ENCODE measurements at places on chromosomes 5 and 9. TPM values are rescaled to one million over a fixed set of nuclear protein-coding genes. Genes with fewer than 3 reads are reported as not detected.

SLC6A3 gene
- not detected for total RNA-seq

- DNase-seq: no peak
- H3K27me3 ChIP-seq: no peaks in the 10 kb centered on the region
- H3K27ac ChIP-seq: no peak overlapping the region
- no peaks in the 10 kb centered on the region for H3K4me1 ChIP-seq
- no peaks in the 10 kb centered on the region for H3K36me3 ChIP-seq
Observed at GRCh38 chr9:72471096-72471495, 50.3 kb upstream of the TMC1 start.

CBY3 gene
- 0.18 TPM for total RNA-seq

PCDHA5 gene
- 1.8 TPM for total RNA-seq

- no peak overlapping the region for H3K27ac ChIP-seq
- H3K27me3 ChIP-seq: no peaks in the 10 kb centered on the region
- no peaks in the 10 kb centered on the region for H3K4me1 ChIP-seq
- no peak overlapping the region for H3K4me3 ChIP-seq
- no peaks in the 10 kb centered on the region for H3K36me3 ChIP-seq
- DNase-seq: no peak
Observed at GRCh38 chr5:53469946-53470687, 10.3 kb upstream of the FST start.

DNA sequence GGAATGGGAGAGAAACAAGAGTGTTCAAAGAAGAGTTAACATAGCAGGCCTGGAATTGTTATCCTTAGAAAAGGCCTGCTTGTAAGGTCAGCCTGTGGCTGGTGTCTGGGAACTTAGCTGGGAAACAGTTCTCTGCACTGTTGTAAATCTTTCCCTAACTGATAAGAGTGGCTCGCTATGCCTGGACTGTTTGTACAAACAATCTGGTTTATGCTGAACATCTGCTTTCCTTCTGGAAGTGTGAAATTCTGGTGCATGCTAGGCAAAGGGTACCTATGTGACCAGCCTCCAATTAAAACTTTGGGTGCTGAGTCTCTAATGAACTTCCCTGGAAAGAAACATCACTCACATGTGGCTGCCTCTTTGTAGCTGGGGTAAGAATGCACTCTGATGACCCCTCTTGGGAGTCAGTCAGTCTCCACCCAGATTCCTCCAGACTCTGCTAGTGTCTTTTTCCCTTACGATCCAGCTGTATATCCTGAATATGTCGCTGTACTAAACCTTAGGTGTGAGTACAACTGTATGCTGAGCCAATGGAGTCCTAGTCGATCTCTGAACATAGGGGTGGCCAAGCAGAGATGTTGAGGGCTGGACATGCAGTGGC, 16.5 kb downstream of the SPARC start:
- no peaks in the 10 kb centered on the region for H3K27me3 ChIP-seq
- no peak overlapping the region for H3K4me3 ChIP-seq
- peak overlapping the region; percentile 88 for H3K27ac ChIP-seq

DNA sequence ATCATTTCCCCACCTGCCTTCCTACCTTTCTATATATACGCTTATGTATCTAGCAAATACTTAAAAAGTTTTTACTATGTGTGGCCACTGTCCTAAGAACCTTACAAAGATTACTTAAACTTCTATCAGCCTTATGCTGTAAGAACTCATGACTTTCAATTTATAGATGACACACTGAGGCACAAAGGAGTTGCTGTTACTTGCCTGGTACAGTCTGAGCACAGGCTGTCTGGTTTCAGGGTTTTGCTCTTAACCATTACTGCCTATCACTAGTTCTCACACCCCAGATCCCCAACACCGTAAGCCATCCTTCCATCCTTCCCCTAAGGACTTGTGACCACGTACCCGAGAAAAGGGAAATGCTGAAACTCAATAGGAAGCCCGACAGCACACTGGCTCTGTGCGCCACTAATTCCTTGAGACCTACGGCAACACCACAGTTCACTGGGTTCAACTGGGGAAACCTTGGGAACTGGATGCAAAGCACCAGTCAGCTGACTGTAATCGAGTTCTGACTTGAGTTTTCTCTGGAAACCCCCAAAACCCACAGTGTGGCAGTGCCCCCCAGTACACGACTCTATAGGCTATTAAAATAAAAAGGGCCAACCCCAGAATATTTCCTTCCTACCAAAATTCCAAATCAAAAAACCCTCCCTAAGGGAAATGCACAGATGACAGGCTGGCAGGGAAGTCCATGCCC, 56.0 kb downstream of the AUH start:
- H3K4me3 ChIP-seq: no peak overlapping the region
- no peak for DNase-seq
- no peaks in the 10 kb centered on the region for H3K36me3 ChIP-seq
- no peak overlapping the region for H3K27ac ChIP-seq
- peaks cover 8% of the 10 kb centered on the region for H3K4me1 ChIP-seq
- H3K27me3 ChIP-seq: no peaks in the 10 kb centered on the region

DNA sequence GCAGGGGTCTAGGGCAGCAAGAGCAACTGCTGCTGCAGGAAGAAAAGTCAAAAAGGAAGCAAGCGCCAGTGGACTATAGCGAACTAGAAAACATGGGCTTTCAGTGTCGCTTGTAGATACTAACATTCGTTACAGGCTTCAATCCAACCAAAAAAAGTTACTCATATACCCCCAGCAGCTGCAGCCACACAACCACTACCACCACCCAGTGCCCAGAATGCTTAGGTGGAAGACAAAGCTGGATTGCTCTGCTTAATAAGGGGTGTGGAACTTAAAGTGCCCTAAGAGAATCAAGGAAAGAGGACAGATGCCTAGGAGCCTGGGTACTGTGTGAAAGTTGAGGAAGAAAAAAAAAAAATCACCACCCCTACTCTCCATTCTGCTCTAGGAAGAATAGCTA, 203.6 kb downstream of the ELAVL2 start:
- H3K4me3 ChIP-seq: no peak overlapping the region
- no peak for DNase-seq

DNA sequence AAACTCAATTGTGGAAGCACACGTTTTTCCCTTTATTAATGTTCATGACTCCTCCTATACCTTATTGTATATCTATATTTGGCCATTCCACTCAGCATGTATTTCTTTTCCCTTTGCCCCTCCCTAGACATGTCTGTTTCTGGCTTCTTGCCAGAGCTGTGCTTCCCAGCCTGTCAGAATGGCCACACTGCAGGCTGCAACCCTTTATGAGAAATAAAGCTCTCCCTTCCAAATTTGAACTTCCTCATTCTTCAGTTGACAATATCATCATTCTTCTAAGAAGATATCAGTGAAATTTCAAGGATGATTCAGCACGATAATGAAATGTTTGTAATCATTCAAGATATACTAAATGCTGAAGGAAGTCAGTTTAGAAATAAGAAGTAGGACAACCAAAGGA, 107.6 kb upstream of the PRSS3 start:
- no peak overlapping the region for H3K4me3 ChIP-seq
- no peak overlapping the region for H3K27ac ChIP-seq
- peak; percentile 35 for DNase-seq
- no peaks in the 10 kb centered on the region for H3K27me3 ChIP-seq

DNA sequence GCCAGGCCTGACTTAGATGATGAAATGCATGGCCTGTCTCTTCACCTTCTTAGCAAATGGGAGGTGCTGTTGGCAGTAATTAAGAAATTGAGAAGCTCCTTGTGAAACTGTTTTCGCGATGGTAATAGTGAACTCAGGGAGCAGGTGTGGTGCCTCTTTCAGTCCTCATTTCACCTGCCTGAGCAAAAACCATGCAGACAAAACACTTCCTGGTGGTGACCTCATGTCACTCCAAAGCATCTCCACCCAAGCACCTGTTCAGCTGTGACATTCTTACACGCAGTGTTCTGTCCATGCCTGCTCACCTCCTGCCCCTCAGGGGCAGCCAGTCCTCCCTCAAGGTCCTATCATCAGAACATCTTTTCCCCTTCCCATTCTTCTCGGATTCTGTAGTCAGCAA, 146.5 kb downstream of the CD180 start:
- H3K27ac ChIP-seq: no peak overlapping the region
- no peaks in the 10 kb centered on the region for H3K36me3 ChIP-seq
- no peak overlapping the region for H3K4me3 ChIP-seq
- H3K4me1 ChIP-seq: peaks cover 34% of the 10 kb centered on the region

- DNase-seq: peak; percentile 12
- peaks cover 7% of the 10 kb centered on the region for H3K4me1 ChIP-seq
- H3K36me3 ChIP-seq: no peaks in the 10 kb centered on the region
- H3K27ac ChIP-seq: no peak overlapping the region
- no peaks in the 10 kb centered on the region for H3K27me3 ChIP-seq
- H3K4me3 ChIP-seq: no peak overlapping the region
Observed at GRCh38 chr5:67730917-67731474, 484.6 kb upstream of the PIK3R1 start.

AGXT2 gene
- not detected for total RNA-seq

- H3K4me3 ChIP-seq: no peak overlapping the region
- no peaks in the 10 kb centered on the region for H3K27me3 ChIP-seq
- no peak overlapping the region for H3K27ac ChIP-seq
- H3K4me1 ChIP-seq: no peaks in the 10 kb centered on the region
- DNase-seq: no peak
- H3K36me3 ChIP-seq: no peaks in the 10 kb centered on the region
Observed at GRCh38 chr9:23926368-23926767, 100.3 kb upstream of the ELAVL2 start.

GRCh38 chr5:164832516-164832915, 1327.1 kb downstream of the MAT2B start:
- H3K27me3 ChIP-seq: no peaks in the 10 kb centered on the region
- no peak overlapping the region for H3K4me3 ChIP-seq
- H3K4me1 ChIP-seq: peaks cover 4% of the 10 kb centered on the region
- no peaks in the 10 kb centered on the region for H3K36me3 ChIP-seq
- DNase-seq: no peak
- H3K27ac ChIP-seq: no peak overlapping the region

VLDLR gene
- 34.1 TPM for total RNA-seq

DNA sequence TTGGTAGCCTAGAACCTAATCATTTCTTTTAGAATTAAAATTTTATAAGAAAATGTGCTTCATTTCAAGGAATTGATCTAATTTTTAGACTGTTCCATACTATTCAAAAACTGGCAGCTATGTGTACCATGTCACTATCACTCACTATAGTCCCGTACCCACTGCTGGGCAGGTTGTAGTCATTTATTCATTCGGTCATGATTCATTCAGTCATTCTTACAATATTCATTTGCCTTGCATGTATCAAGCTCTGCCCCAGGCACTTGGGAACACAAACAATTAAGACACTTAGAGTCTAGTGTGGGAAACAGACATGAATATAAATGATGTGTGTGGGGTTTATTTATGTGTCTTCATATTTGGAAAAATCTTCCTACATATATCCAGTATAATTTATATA, 26.4 kb downstream of the TDRD7 start:
- H3K36me3 ChIP-seq: no peaks in the 10 kb centered on the region
- H3K4me3 ChIP-seq: no peak overlapping the region
- H3K27ac ChIP-seq: no peak overlapping the region
- H3K4me1 ChIP-seq: no peaks in the 10 kb centered on the region
- no peak for DNase-seq

CTNND2 gene
- 6.3 TPM for total RNA-seq

DNA sequence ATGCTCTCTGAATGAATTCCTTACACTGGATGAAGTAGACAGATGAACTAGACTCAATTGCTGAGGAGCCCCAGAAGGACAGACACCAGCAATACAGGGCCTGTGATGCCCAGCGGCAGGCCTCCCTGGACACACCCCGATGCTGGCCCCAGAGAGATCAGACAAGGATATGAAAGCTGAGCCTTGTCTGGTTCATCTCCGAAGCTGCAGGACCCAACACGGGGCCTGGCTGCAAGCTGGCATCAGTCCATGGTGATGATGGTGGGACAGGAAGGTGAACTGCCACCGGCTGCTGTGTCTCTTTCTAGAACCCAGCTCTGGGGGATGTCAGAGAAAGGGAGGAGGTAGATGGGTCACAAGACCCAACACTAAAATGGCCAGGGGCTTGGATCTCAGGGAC, 104.0 kb upstream of the LMX1B start:
- DNase-seq: no peak
- no peaks in the 10 kb centered on the region for H3K36me3 ChIP-seq
- H3K4me1 ChIP-seq: peaks cover 4% of the 10 kb centered on the region
- no peaks in the 10 kb centered on the region for H3K27me3 ChIP-seq
- no peak overlapping the region for H3K27ac ChIP-seq

Data from cardiac muscle cell (in vitro differentiated cells and primary cell).